Renal pelvis (tissue), 12 donors: ENCODE measurements at places on chromosomes 7 and 10.

DNA sequence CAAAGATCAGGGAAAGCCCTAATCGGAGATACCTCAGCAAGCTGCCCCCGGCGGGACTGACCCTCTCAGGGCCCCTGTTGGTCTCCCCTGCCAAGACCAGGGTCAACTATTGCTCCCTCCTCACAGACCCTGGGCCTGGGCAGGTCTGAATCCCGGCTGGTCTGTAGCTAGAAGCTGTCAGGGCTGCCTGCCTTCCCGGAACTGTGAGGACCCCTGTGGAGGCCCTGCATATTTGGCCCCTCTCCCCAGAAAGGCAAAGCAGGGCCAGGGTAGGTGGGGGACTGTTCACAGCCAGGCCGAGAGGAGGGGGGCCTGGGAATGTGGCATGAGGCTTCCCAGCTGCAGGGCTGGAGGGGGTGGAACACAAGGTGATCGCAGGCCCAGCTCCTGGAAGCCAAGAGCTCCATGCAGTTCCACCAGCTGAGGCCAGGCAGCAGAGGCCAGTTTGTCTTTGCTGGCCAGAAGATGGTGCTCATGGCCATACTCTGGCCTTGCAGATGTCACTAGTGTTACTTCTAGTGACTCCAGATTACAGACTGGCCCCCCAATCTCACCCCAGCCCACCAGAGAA lies 24.1 kb downstream of the TBATA start:
- peak; percentile 42 for DNase-seq

GRCh38 chr7:40077849-40078248 lies 56.6 kb downstream of the MPLKIP start:
- DNase-seq = no peak

DNA sequence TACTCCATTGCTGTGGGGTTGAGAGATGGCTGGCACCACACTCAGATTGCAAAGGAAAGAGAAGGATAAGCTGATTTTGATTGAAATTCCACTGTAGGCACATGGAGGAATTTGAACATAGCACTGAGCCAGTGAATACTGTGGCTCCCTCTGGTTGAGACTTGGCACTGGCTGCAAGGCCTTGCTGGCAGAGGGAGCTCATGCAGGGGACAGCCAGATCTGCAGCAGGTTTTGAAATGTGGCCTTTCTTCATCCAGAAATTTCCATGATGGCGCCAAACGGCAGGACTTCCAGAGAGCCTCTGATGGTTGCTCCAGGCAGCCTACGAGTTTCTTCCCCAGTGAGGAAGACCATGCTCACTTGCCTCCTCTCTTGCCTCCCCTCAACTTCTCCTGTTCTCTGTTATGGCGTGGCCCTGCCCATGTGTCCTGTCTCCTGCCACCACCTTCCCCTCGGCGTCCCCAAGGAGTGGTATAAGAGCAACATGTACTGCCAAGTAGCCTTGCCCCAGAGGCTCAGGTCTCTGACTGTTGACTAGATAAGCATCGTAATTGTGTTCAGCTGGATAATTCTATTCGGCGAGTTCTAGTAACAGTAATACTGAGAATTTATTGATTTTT lies 265.6 kb downstream of the CCDC3 start:
- DNase-seq = no peak

DNA sequence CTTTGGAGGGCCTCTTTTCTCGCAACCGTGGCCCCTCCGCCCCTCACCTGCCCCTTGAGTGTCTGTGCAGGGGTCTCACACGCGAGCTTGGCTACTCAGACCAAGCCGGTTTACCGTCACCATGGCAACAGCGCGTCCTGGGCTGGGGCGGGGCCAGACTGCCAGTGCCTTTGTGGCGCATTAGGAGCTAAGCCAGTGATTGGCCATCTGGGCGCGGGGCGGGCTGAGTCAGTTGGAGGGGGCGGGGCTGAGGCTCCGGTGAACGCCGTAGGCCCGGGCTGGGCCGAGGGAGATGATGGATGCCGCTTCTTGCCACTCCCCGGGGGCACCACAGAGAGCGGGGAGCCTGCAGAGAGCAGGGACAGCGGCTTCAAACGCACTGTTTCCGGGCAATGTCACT lies 48.7 kb upstream of the FXYD4 start:
- DNase-seq = peak; percentile 94

- no peak for DNase-seq
Measured at GRCh38 chr7:155721056-155721455, 76.6 kb downstream of the RBM33 start.

- DNase-seq = no peak
Measured at GRCh38 chr7:2175091-2175490, 57.7 kb downstream of the MAD1L1 start.

DNA sequence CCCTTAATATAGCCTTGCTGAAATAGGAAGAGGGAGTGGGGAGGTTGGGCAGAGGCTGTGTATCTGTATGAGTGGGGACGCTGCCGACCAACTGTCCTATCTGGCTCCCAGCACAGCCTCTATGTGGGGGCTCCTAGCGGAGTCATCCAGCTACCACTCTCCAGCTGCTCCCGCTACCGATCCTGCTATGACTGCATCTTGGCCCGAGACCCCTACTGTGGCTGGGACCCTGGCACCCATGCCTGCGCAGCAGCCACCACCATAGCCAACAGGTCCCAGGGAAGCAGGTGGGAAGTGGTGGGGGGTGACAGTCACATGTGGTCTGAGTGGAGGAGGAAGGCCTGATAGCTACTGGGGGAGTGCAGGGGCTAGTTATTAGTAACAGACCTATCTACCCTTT lies 6.6 kb downstream of the MRPL43 start:
- no peak for DNase-seq
